ENCODE measurements at places on chromosomes 6 and 20.

DNA sequence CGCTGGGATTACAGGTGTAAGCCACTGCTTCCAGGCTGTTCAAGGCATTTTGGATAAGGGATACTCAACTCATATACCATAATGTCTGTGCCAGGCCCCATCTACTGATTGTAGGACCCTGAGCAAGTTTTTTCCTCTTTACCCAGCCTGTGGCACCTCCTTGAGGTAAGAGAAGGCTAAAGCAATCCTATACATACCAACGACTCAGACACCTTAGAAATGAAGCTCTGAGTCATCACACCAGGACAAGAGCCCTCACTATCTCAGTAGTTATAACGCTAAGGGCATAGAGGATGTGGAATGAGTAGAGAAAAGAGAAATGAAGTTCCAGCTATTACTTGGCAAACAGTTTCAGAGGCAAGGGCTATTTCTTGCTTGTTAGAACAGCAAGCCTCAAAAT lies 16.9 kb downstream of the NDRG3 start:
- no peak for DNase-seq

DNA sequence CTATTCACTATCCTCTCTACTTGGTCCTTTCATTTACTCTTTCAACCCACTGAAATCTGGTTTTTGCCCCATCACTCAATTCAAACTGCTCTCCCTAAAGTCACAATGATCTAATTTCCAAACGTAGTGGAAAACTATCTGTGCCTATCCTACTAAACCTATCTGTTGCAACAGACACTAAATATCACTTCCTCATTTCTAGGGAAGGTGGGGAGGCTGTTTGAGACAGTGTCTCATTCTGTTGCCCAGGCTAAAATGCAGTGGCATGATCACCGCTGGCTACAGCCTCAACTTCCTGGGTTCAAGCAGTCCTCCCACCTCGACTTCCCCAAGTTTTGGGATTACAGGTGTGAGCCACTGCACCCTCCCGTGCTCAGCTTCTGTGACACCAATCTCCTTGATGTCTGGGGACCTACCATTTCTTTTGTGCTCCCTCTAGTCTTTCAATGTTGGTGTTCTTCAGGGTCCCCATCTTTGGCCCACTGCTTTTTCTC lies 8.8 kb downstream of the RANBP9 start:
- no peak for DNase-seq

DNA sequence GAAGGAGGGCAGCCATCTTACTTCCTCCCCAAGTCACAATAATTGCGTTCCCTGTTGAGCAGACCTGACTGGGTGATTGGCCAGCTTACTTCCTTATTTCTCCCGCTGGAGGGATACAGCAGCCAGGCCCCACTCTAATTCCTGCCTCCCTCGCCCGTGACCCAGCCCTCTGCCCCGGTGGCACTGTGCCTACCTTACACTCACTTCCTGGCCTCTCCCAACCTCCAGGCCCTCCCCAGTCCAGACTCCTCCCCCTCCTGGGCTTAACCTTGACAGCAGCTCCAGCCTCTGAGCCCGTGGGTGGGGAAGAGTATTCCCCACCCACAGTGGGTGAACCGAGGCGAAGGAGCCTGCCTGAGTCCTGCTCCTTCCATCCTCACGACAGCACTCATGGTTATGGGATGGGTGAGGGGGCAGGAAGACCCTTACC lies 3.0 kb downstream of the BAK1 start:
- DNase-seq: no peak

DNA sequence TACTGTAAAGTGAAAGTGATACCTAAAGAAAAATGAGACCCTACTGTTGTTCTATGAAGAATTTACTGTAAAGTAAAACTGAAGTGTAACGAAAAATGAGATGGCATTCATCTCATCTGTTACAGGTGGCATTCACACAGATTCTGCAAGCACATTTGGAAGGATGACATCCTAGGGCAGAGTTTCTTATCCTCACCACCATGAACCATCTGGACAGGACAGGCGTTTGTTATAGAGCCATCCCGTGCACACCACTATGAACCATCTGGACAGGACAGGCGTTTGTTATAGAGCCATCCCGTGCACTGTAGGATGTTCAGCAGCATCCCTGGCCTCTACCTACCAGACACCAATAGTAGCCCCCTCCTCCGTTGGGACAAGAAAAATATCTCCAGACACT lies 294.8 kb downstream of the GMDS start:
- no peak for DNase-seq

DNA sequence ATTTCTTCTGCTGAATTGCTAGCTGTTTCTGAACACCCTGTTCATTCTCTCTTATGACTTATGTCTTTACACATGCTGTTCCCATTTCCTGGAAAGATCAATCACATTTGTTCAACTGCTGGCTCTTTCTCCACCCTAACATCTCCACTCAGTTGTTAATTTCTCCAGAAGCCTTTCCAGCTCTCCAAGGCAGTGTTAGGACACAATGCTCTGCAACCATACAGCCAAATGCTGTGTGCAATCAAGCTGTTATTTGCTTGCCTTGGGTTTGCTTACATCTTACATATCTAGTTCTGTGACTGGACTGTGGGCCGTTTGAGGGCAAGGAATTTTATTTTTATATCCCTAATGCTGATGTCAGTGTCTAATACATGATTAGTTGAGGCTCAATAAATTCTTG lies 24.2 kb upstream of the CITED2 start:
- no peak for DNase-seq

DNA sequence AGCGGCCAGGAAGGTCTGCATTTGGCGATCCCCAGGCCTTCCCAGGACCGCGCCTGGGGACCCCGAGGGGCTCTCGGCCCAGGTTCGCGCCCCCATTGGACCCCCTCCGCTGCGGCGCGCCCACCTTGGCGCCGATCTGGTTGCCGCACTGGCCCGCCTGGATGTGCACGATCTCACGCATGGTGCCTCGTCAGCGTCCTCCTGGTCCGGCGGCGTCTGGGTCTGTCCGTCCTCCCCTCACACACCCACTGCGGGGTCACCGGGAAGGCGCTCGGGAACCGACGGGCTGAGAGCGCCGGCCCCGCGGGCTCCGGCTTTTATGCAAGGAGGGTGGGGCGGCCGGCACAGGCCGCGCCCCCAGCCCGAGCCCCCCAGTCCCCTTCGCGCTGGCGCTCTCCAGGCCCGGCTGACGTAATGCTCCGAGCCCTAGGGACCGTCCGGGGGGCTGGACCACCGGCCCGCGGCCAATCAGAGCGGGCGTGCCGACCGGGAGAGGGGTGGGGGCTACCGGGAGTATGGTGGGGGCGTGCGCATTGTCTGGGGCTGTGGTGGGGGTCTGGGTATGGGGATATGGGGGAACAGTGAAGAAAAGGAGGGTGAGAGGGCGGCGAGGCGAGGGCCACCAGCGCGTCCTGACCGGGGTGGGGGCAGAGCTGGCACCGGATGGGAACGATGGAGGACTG lies at the start of gene TUBB2B:
Gene TUBB2B, minus strand, starts transcription at position 291 of the 683 bp plus-strand sequence. Its CDS starts 110 bp downstream, at position 181.
- DNase-seq: no peak

DNA sequence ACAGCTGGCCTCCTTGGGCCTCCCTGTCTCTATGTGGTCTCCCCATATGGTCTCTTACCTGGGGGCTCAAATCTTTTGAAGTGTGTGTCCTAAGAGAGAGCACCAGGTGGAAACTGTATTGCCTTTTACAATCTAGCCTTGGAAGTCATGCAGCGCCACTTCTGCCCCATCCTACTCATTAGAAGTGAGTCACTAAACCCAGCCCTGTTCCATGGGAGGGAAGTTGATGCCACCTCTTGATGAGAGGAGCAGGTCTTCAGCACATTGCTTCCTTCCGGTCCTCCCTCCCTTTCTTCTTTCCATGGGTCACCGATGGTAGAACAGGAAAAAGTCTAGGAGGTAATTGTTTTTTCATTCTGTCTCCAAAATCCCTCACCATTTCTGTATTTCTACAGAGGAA lies 156.3 kb downstream of the FOXA2 start:
- DNase-seq: no peak

DNA sequence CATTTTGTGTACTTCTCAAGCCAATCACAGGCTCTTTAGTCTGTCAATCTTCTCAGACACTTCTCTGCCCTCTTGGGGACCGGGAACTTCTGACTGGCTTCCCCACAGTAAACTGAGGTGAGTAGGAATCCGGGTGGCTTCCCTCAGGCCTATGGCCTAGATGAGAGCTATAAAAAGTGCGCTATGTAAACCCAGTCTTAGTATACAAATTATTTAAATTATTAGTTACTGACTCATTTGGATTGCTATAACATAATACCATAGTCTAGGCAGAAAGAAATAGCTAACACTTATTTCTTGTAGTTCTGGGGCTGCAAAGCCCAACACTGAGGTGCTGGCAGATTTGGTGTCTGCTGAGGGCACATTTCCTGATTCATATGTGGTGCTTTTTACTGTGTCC lies 109.2 kb upstream of the MCHR2 start:
- DNase-seq: no peak

DNA sequence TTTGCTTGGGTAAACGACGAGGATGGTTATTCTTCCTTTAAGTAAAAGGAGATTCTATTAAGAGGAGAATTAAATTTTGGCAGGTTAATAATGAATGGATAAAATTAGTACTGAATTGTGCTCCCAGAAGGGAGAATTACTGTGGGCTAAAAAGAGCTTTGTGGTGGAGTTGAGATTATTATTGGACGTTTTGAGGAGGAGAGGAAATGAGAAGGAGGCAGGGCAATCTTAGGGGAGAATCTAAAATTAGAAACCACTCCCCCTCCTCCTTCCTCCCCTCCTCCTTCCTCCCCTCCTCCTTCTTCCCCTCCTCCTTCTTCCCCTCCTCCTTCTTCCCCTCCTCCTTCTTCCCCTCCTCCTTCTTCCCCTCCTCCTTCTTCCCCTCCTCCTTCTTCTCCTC lies 331.8 kb downstream of the PRL start:
- no peak for DNase-seq

DNA sequence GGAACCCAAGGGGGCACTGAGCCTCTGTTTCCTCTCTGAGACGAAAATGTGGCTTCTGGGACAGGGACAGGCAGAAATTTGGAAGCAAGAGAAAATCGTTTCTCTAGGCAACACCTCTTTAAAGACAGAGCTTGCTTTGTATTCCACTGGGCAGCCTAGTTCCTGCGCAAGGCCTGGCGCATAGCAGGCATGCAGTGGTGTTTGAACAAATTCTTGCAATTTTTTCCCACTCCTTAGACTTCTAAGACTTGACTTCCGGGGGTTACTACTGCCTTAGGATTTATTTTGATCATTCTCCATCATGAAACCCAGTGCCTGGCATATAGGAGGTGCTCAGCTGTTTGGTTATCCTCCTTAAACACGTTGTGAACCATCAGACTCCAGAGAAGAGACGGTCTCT lies 249.0 kb upstream of the KCNG1 start:
- DNase-seq: no peak

DNA sequence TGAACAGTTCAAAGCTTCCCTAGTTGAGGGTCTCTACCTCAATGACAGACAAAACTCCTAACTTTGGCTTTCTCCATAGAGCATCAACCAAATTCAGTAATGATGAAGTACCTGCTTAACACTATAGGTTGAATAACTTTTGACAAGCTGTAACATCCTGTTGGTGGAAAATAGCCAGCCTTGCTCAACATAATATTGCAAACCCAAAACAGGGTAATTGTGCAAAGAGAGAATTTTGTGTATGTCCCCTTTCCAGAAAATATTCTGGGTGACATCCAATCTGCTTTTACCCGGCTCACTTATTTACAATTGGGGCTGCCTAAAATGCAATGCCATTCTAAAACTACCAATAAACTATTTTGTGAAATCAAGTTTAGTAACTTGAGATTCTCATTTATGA lies 72.8 kb downstream of the ATXN1 start:
- no peak for DNase-seq

- DNase-seq: no peak
Observed at GRCh38 chr6:168286116-168286515, 33.5 kb downstream of the DACT2 start.

GRCh38 chr6:63348836-63349235 lies 29.1 kb upstream of the LGSN start:
- DNase-seq: no peak

DNA sequence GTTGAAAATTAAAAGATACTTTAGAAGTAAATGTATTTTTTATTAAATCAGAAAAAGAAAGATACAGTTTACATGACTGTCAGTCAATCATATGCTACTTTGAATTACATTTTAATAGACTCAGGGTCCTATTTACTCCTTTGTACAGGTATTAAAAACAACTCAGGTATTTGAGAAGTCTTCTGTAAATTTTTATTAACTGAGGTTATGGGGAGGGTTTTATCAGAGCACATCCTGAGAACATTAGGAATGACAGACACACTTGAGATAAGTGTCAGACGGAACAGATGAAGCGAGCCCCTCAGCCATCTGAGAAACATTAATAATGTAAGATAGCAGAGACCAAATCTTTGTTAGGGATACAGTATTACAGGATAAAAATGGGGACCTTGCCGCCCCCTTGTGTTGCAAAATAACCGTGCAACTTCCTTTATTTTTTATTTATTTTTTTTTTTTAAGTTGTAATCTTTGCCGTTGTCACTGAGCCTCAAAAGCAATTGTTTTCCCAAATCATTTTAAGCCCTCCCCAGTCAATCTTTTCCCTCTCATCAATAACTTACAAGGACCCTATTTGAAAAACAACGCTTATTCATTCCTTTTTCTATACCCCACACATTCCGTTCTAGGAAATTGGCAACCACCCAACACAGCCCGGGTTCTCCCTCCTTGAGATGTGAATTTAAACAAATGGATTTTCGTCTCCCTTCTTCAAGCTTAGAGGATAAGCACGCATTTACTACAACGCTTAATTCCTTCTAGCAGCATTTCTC lies 126.7 kb downstream of the BCAS1 start:
- DNase-seq: no peak

DNA sequence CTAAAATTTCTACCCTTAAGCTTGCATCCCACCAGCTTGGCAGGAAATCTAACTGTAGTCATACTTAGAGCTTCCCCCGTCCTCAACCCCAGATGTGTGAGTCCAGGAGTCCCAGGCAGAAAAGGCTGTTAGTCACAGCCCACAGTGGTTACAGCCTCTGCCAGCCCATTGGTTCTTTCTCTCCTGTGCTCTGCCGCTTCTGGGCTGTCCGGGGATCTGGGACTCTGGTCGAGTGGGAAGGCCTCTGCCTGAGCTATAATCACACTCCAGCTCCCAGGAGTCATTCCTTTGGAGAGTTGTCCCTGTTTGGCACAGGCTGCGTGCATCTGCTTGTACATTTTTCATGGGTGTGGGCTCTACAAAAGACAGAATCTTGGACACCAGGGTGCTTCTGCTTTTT lies 45.6 kb upstream of the FYN start:
- no peak for DNase-seq

- DNase-seq: no peak
Observed at GRCh38 chr6:108665495-108666196, 104.9 kb downstream of the FOXO3 start.

- no peak for DNase-seq
Observed at GRCh38 chr6:90304308-90304707, 7.7 kb upstream of the BACH2 start.
